ENCODE measurements at places on chromosomes 1 and 21.

GRCh38 chr1:216416488-216416887 is 6.8 kb downstream of the USH2A start:
- DNase-seq = no peak

GRCh38 chr1:78520843-78521242 is 30.1 kb downstream of the PTGFR start:
- no peak for DNase-seq

DNA sequence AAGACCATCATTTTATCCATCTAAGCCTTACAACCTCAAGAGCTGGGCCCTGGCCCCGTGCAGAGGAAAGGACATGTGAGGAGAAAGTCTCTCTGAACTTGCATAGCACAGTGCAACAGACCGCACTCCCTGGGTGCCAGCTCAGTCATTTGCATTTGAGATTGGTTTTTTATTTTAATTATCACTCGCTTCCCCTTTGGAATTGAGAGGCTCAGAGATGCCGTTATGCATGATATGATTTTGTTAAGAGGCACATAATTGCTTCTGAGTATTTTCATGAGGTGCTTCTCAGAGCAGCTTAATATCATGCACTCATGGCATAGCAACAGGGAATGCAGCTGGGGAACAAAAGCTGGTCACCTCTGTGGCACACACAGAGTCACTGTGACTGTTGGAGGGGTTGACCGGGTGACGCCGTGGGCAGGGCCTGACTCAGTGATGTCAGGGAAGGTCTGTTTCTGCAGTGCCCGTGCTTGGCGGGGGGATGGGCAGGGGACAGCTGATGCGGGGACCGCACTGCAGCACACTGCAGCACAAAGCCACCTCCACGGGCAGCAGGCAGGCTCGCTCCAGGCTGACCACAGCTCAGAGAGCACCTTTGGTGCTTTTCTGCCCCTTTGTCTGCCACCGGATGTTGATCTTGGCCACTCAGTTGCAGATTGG is 43.2 kb upstream of the VAMP3 start:
- no peak for DNase-seq

- no peak for DNase-seq
Measured at GRCh38 chr1:81225789-81226602, 574.7 kb upstream of the ADGRL2 start.

GRCh38 chr1:11487196-11487751 is 8.3 kb downstream of the DISP3 start:
- DNase-seq = no peak

GRCh38 chr21:46437096-46437498 is 21.6 kb upstream of the DIP2A start:
- no peak for DNase-seq

DNA sequence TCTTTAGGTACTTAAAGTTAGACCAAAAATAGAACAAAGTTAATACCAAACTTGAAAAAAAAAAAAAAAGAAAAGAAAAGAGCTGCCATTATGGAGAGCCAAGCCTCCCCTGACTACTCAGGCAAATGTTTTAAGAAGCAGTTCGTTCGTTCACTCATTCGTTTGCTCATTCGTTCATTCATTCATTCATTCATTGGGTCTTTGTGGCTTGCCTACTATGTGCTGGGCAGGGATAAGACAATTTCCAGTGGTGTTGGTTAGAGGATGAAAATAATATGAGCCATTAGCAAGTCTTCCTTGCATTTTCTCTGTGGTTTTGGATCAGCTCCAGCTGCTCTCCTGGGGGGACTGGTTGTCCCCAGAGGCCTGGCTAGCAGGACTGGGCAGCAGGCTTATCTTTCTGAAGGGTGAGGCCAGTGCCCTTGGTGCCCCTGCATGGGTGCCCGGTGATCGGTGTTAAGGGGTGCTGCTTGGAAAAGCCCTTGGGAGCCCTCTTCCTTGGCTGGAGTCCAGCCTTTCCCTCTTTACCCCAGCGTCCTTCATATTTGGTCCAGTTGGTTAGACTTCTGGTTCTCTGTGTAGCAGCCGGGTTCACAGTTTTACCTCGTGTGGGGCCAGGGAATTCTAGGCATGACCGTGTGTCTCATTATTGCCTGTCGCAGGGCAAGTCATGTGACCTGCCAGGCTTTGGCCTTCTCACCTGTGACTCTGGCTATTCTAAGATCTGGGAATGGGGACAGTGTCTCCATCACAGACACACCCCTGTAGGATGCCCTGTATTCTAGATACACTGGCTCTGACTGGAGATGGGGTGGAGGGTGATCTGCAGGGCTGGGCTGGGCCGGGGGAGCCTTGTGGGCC is 32.8 kb downstream of the LHX4 start:
- DNase-seq = no peak

- no peak for DNase-seq
Measured at GRCh38 chr21:38121888-38122720, 134.7 kb upstream of the KCNJ15 start.

DNA sequence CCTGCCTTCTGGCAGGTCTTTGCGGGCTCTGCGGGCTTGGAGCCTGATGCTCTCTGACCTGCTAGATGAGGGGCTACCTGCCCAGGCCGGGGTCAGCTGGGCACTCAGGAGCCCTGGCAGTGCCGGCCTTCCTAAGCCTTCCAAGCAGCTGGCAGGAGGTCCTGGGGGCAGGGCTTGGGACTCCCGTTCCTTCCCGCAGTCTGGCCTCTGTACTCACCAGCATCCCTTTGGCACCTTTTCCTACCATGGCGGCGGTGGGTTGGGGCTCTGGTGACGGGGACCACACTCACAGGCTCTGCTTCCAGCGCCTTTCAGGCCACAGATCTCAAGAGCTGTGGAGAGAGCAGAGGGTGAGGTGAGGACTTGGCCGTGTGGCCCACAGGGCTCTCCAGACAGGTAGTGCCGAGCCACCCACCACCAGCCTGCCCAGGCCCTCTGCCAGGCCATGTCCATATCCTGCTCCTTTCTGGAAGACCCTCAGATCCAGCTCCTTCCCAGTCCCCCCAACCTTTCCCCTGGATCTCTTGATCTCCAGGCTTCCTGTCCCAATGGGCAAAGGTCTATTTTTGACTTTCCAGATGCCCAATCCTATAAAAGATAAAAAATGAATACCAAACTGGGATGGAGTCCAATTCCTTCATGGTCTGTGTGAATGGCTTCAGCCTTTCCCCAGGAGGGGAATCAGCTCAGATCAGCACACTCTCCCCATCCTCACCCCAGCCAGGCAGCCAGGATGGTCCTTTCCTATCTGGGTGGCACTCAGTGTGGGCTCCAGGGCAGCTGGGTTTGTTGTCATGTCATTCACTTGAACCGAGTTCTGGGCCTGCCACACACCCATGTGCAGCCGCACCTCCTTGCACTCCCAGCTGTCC is 7.0 kb downstream of the SLC6A9 start:
- DNase-seq = no peak

GRCh38 chr1:200558866-200559459 is 61.6 kb downstream of the KIF14 start:
- peak; percentile 17 for DNase-seq

DNA sequence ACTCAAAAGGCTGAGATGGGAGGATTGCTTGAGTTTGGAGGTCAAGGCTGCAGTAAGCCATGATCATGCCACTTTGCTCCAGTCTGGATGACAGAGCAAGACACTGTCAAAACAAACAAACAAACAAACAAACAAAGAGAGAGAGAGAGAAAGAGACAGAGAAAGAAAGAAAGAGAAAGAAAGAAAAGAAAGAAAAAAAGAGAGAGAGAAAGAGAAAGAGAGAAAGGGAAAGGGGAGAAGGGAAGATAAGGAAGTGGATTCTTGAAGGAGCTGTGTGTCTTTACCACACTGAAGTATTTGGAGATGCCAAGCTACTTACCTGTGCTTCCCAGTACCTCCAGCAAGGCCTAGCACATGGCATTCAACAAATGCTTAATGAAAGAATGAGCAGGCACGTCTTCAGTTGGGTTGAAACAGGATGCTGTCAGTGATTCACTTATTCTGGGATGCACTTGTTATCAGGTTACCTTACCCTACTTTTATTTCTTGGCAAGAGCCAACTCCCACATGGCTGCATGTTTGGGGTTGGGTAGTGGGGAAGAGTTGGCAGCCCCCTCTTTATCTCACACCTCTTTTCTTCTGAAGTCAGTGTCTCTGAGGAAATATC is 28.8 kb downstream of the CD101 start:
- DNase-seq = no peak

- no peak for DNase-seq
Measured at GRCh38 chr21:34183331-34183928, 110.1 kb downstream of the MRPS6 start.

DNA sequence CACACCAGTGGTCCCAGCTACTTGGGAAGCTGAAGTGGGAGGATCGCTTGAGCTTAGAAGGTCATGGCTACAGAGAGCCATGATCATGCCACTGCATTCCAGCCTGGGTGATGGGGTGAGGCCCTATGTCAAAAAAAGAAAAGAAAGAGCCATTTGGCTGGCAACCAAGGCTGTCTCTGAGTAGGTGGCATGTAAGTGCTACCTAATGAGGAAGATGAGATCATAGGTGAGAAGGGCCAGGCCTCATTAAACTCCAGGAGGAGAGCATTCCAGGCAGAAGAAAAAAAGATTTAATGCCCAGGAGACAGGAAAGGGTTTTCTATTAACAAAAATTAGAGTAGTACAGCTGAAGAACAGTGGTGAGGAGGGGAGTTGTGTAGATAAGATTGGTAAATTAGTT is 103.4 kb upstream of the ZNF678 start:
- DNase-seq = no peak

DNA sequence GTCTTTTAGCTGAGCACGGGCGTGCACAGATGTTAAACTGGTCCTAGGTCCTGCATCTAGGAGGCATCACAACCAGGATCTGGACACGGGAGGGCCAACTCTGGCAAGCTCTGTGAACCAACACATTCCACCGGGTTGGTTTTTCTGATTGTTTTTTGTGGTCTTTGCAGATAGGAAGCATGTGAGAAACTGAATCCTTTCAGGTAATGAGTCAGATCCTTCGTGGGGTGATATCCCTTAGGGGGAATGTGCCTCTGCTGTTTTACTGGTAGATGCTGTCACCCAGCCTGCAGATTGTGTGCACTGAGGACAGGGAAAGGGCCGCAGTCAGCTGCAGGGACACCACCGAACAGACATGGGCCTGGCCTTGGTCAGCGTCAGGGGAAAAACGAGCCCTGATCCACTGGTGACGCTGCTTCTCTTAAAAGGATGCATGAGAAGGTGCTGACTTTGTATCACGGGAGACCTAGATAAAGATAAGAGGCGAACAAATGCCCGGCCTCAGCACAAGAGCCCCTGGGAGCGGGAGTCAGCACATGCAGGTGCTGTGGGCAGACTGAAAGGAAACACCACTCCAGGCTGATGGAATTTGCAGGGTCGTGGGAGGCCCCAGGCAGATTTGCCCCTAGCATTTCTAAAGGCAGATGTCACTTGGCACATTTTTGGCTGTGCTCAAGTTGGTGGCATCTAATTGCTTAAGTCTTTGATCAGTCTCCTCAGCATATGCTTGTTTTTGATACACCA is 51.1 kb downstream of the DOP1B start:
- DNase-seq = no peak

DNA sequence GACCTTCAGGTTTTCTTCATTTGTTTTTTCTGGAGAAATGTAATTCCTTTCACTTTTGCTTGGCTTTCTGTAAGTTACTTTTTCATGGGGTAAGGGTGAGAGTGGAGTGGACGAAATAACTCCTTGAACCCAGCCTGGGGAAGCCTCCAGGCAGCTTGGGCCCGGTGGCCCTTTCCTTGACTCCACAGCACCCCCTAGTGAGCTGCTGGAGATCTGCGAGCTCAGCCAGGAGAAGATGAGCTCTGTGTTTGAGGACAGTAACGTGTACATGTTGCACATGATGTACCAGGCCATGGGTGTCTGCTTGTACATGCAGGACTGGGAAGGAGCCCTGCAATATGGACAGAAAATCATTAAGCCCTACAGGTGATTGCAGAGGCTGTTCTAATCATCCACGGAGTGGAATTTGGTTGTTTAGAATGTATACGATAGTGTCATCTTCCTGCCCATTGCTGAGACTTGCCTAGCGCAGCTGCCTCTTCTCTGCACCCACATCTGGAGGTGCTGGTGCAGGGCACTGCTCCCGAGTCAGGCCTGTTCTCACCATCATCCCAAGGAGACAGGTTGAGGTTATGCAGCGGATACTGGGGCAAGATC is 51.0 kb downstream of the SMYD2 start:
- no peak for DNase-seq

DNA sequence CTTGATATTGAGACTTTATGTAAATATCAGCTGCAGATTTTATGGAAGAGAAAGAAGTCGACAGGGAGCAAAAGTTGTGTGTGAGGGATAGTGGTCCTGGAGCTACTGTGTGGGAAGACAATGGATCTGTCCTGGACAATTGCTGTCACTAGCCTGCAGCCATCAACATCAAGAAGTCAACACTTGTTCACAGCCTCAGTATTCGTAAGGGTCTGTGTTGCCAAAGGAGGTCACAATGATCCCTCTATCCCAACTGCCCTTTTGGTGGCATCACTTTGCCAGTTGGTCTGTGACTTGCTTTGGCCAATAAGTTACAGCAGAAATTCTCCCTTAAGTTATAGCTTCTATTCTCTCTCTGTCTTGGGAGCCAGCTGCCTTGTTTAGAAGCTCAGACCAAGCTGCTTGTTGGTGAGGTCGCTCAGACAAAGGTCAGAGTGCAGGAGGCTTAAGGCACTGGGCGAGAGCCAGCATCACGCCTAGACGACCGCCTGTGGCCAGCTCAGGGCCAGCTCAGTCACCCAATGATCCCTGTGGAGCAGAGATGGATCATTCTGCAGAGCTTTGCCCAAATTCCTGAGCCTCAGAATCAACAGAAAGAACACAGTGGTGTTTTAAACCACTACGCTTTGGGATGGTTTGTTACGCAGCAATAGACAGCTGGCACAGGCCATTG is 134.9 kb downstream of the RHOU start:
- no peak for DNase-seq
